ENCODE measurements at places on chromosomes 7 and 10. TPM values are rescaled to one million over a fixed set of nuclear protein-coding genes. Genes with fewer than 3 reads are reported as not detected.

The NEUROD6 gene
- total RNA-seq, result not detected

The RTKN2 gene
- 9.8 TPM for total RNA-seq

The INSYN2A gene
- not detected for total RNA-seq

The MET gene
- total RNA-seq, result 3.9 TPM

The CYP17A1 gene
- total RNA-seq, result not detected

The TSPAN33 gene
- 38.0 TPM for total RNA-seq

The GPR146 gene
- total RNA-seq, result 4.3 TPM

The OR2A7 gene
- total RNA-seq, result 3.6 TPM

The ACBD7 gene
- total RNA-seq, result 0.42 TPM

The CC2D2B gene
- total RNA-seq, result 1.2 TPM

The AGFG2 gene
- total RNA-seq, result 3.4 TPM

The BZW2 gene
- 21.3 TPM for total RNA-seq

The TUBAL3 gene
- total RNA-seq, result not detected

The NPFFR1 gene
- total RNA-seq, result under 0.01 TPM

The EIF3B gene
- 119 TPM for total RNA-seq

The VAX1 gene
- not detected for total RNA-seq

The HKDC1 gene
- 1.0 TPM for total RNA-seq

The DENND2A gene
- total RNA-seq, result not detected

The ANKRD7 gene
- total RNA-seq, result 0.42 TPM

The ST8SIA6 gene
- 1.3 TPM for total RNA-seq

The GUSB gene
- total RNA-seq, result 35.5 TPM

The ZNF33B gene
- 18.3 TPM for total RNA-seq

The PLEKHS1 gene
- 0.21 TPM for total RNA-seq

The HNRNPA2B1 gene
- 240 TPM for total RNA-seq

The RHOBTB1 gene
- total RNA-seq, result 4.1 TPM

The ANKRD61 gene
- not detected for total RNA-seq

The STAG3 gene
- 6.7 TPM for total RNA-seq

The SPDYE6 gene
- total RNA-seq, result not detected

The FAM180A gene
- total RNA-seq, result not detected

The STEAP4 gene
- total RNA-seq, result 2.3 TPM

The GPR26 gene
- under 0.01 TPM for total RNA-seq

The OR2A5 gene
- total RNA-seq, result under 0.01 TPM

The ACHE gene
- total RNA-seq, result 0.21 TPM

The SPAM1 gene
- not detected for total RNA-seq

The PRTFDC1 gene
- total RNA-seq, result 3.0 TPM

The PNPLA8 gene
- total RNA-seq, result 116 TPM
